ENCODE measurements at places on chromosomes 5 and 9.

GRCh38 chr9:93467062-93467416, 13.7 kb upstream of the FAM120AOS start:
- no peak for DNase-seq

DNA sequence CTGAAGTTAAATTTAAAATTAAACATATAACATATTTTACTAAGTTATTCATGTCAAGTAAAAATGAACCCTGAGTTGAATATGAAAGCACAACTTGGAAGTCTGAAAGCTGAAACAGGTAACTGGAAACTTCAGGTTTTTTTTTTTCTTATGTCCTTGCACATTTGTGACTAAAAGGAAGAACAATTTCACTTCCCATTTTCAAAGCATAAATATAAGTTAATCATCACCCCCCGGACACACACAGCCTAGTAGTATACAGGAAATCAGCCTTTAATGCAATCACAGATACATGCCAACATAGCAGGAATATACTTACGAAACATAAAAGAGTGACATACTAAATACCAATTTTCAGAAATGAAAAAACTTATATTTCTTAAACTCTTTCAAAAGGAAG, 225.9 kb downstream of the RFX3 start:
- DNase-seq, result no peak

DNA sequence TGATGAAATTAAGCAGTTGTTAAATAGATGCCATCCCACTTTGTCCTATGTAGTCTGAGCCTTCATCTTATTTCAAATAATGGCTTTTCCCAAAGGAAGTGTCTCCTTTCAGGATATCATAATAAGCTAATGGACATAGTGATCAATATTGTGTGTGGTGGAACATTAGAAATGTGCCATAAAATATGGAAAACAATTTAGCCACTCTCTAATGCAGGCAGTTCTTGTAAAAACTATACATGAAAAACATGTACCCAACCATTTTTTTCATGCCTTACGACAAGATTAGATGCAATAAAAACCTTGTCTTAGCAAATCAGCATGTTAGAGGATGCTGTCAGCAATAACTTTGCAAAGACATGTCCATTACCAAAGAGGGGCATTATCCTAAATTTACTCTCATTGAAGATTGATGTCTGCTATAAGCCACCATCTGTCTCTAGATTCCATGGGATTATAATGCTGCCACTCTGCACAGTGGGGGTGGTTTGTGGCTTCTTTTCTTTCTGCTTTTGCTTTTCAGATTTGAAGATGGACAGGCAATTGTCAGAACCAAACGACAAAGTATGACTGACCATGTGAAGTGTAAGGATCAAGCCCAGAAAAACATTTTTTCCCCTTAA, 724.0 kb upstream of the ZNF608 start:
- DNase-seq, result no peak

- DNase-seq, result no peak
Measured at GRCh38 chr5:26981750-26982149, 56.6 kb downstream of the CDH9 start.

DNA sequence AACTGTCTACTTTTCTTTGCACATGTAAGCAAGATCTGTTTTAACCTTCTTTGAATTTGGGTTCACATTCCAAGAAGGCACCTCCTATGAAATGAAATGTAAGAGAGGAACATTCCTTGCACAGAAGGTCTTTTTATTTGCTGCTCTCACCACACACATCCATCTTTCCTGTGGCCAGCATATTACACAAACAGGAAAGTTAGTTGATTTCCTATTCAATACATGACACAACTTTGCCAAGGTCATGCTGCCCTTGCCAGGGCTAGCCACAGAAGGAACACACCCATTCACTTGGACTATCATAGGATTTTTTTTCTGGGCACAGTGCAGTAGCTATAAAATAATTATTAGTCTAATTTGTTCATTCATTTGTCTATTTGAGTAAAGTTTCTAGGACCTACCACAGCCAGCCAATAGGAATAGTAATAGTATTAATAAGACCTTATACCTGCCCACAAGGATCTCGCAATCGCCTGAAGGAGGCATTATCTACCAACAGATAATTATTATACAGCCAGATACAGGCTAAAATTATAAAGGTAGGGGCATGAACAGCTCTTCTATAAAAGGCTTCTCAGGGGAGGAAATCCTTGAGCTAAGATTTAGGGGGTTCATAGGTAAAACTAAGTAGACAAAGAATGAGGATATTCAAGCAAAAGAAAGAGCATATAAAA, 78.1 kb upstream of the NREP start:
- no peak for DNase-seq

DNA sequence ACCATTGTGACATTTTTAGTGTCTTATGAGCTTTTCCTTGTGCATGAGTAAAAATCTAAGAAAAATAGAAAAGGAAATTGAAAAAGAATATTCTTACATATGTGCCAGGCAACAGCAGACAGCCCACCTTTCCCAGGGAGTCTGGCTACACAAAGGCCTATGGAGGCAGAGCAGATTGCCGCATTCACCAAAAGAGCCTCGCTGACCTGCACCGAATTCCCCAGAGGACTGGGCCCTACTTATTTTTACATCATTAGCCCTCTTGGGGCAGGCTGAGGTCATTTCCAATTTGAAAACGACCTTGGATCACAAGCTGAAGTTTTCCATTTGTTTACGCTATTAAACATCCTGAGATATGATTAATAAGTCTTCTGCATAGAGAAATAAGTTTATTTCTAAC, 66.2 kb upstream of the WDR41 start:
- no peak for DNase-seq

- DNase-seq, result no peak
Measured at GRCh38 chr5:139646111-139646510, 2.0 kb upstream of the CXXC5 start.

GRCh38 chr5:62778316-62779009, 199.8 kb downstream of the LRRC70 start:
- DNase-seq, result no peak

DNA sequence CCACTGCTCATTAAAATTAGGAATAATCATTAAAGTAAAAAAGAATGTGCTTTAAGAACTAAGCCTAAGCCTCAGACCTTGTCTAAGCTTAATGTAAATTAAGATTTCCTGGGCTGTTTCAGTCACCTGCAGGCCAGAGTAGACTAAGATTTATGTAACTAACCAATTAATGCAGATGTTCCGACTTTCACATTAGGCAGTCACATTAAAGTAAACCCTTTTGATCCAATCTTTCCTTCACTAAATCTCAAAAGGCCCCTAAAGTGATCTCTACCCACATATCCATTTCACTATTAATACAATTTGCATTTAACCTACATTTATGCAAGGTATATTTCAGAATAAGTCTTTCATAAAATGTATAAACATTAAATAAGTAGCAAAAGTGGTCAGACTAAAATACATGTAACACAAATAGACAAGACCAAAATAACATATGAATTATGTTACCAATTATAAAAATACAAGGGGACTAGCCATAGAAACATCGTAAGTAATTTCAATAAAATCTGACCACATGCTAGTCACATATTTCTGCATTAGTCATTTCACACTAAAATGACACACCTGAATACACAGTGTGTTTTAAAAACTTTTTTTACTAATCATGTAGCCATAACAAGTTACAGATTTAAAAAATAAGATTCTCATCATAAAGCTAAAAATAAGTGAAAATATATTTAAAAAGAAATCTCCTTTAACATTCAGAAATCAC, 7.7 kb downstream of the NR3C1 start:
- no peak for DNase-seq

GRCh38 chr5:90967851-90968250, 409.3 kb downstream of the ADGRV1 start:
- DNase-seq, result no peak

DNA sequence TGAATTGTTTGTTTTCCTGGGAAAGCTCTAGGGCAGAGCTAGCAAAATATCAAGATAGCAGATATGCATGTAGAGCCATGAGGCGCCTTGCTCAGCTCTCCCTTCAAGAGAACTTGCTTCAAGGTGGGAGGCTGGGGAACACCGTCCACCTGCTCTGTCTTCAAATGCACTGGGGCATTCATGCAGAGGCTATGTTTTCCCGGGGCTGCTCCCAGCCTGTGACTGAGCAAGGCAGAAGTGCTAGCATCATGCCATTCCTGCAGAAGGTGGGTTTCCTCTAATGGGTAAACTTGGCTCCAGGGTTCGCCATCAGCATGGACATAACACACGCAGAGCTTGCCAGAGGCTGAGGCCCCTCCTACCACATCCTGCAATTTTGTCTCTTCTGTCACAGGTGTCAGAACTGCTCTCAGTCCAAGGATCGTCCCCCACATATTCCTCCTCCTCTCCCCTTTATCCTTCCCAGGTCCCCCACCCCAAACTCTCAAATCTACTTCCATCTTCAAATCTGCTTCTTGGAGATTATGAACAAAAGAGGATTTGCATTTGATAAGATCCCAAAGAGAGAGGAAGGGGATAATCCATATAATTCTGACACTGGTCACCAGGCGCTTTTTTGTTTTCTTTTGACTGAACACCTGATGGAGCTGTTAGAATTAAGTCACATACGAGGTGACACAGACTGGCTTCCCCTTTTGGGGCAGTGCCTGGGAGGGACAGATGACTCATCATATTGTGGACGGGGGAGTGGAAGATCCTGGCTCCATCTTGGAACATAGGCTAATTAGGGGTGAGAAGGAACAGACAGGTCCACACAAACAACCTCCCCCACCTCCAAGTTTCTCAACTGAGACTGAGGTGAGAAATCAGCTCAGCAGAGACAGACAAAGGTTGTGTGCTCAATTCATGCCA, 85.0 kb upstream of the TAF11L2 start:
- DNase-seq, result no peak

GRCh38 chr5:69404659-69405330, 10.1 kb upstream of the MARVELD2 start:
- DNase-seq, result no peak

DNA sequence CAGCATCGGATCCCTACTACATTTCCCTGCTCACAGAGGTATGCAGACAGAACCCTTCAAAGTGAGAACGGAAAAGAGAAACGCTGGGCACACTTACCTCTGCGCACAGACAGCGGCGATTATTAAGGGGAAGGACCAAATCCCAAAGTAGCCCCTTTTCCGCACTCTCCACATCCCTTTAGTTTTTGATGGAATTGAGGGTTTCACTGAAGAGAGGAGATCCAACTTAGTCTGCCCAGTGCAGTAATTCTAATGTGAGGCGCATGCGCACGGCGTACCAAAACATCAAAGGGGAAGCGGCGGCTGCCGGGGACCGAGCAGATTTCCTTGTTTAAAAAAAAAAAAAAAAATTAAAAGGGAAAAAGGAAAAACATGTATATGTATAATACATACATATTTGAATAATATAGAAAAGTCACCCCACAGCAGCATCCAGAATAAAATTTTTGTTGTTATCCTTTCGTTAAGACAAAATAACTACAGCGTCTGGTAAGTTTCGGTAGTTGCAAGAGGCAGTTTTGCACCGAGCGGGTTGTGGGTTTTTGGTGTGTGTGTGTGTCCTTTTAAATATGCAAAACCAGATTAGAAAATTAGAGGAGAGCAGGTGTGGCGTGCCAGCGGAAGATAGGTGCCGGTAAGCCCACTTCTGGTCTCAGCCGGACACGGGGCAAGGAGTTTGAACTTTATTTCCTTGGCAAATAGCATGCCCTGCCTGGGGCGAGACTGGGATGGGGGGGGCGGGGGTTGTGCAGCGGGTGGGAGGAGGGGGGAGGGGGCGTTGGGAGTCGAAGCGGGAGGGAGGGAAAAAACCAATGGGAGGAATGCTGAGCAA, at the start of gene GABRB2:
Gene GABRB2, minus strand, starts transcription at position 256 of the 832 bp plus-strand sequence. Its CDS starts 82 bp downstream, at position 174.
- peak; percentile 69 for DNase-seq

DNA sequence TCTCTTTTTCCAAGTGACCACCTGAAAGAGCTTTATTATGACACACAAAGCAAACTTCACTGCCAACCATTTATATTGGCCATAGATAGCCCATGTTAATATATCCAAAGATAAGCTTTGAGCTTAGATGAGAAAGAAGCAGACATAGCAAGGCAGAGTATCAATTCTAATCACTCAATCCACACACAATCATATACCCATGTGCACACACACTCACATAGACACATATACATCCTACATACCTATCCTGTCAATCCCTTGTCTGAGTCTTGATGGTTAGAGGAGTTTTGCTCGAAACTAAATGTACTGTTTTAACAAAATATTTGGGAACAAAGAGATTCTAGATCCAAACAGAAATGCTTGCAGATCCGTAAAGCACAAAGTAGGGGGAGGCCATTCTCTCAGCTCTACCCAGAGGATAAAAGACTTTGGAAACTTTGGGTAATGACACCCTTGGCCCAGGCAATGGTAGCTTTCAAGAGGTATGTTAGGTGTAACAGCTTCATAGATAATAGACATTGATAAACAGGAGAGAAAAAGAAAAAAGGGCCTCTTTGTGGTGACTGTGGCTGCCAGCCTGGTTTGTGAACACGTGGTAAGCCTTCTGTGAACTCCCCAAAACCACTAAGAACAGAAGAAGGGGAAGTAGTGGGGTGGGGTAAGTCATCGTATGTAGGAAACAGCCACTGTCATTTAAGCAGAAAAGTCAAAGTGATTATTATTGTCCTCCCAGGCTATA, 121.6 kb downstream of the TLR4 start:
- peak; percentile 70 for DNase-seq

GRCh38 chr5:129069292-129069691, 25.3 kb upstream of the ISOC1 start:
- DNase-seq, result no peak

DNA sequence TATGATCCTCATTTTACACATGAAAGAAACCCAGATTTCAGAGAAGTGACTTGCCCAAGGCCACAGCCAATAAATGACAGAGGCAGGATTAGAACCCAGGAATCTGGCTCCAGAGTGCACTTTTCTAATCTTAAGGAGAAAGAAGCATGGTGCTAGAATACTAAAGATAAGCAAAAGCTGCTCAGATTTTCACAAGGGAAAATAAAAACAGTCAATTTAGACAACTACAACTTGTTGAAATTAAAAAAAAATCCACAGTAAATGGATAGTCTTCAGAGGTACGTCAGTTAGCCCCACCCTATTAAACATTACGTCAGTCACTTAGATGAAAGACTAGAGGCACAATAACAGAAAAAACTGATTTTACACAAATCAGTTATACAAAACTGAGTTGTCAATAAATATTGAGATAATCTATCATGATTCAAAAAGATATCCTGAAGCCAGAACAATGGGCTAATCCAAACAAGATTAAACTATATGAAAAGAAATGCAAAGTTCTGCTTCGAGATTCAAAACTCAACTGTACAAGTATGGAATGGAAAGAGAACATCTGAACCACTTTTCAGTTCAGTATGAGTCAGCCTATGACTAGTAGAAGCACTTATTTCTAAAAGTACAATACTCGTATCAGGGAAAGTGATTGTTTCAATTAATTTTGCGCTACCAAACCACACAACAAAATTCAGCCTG, 9.3 kb downstream of the TMEM245 start:
- DNase-seq, result no peak

GRCh38 chr9:112955550-112955949, 56.4 kb downstream of the ZNF883 start:
- DNase-seq, result no peak
